ENCODE measurements at places on chromosomes 7 and 10.

- DNase-seq: no peak
Observed at GRCh38 chr7:48286836-48287235, 115.6 kb downstream of the ABCA13 start.

DNA sequence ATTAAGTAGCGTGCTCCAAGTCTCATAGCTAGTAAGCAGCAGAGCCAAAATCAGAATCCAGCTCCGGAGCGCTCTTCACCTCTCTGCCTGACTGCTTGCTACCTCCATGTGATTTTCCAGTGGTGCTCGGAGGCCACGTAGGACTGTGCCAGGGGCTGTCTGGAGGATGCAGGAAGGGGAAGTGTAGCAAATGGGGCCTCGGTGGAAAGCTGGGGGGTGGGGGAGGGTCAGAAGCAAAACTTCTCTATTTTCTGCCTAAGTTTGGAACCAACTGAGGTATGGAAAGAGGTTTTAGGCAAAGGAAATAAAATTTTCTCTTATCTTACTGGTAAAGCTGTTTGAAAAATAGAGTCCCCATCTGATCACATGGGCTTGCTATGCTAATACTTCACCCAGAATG is 108.7 kb downstream of the TBXAS1 start:
- no peak for DNase-seq

DNA sequence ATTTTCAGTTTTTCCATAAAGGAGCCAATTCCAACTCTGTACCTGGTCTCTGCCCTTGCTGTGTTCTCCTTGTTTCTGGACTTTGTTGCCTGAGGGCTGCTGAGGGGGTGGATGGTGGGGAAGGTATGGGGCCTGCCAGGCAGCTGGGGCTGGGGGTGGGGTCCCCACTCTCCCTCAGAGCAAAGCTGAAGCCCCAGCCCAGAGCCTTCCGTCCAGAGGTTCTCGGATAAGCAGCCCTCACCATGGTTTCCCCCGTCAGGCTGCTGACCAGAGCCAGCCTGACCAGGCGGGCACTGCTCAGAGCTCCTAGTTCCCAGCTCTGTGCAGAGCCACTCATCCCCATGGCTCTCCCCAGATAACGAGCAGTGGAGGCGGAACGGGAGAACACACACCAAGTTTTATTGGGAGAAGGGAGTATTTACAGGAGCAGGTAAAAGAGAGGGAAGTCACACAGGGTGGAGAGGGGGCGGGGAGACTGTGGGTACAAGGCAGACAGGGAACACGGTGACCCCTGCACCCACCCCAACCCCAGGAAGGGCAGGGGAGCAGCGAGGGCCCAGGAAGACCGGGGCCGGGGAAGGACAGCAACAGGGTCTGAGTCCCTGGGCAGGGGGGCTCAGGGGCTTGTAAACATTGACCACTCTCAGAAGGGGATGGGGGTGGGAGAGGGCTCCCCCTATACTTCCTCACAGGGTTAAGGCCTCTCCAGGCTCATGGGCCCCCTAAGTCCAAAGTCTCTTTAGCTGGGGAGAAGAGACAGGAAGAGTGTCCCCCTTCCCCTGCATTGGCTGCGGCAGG is 5.8 kb downstream of the GNB2 start:
- no peak for DNase-seq

DNA sequence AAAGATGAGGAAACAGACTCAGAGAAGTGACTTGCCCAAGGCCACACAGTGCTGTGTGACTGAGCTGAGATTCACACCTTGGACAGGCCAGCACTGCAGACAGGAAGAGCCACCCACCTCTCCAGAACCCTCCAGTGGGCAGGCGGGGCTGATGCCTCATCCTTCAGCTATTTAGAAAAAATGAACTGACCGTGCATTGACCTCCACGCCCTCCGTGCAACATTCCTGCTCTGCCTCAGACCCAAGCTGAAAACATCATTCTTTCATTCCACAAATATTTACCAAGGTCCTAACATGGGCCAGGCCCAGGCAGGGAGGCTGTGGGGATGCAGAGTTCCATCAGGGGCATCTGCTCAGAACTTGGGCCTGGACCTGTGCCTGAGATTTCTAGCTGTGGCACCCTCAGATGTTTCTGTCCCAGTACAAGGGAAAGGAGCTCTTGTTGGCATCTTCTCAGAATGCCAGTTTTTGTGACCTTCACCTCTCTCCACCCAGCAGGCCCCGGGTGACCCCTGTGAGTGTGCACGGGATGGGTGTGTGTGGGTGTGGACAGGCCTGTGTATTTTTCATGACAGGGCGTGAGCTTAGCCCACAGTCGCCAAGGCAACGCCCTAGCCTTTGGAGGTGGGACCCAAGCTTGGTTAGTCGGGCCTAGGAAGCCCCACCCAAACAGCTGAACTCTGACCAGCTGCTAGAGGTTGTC is 6.5 kb downstream of the VSIR start:
- no peak for DNase-seq

- no peak for DNase-seq
Observed at GRCh38 chr7:91085175-91085574, 179.1 kb upstream of the FZD1 start.

DNA sequence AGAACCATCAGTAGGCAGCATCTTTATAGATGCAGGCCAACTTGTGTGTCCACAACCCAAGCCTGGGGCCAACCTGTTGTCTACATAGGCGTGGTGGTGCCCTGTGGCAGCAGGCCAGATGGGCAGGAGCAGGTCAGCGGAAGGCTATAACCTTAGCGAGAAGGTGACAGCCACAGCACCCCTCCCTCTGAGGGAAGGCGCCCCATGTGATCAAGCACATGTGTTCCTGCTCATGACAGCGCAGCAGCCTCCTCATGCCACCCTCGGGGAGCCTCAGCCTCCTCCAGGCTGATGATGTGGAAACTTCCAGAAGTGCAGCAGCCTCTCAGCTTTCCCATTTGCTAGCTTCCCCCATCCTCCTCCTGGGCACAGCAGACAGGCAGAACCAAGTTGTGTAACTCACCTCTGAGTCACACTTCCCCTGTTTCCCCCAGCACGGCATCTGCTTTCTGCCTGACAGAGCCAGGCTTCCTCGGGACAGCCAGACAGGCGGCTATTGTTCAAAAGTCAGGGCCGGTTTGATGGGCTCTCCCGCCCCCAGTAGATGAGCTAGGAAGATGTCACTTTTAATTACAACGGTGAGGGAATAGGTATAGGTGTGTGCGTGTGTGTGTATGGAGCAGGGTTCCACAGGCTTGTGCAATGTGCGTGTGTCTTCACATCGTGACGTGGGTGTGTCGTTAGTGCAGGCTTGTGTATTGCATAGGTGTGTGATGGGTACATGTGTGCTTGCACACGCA is 312.0 kb upstream of the ZMIZ1 start:
- DNase-seq: no peak
